HEK293T (cell line): ENCODE measurements at places on chromosomes 7 and 10.
A peak's percentile ranks its signal among the peaks of the same experiment; 100 is the strongest.

DNA sequence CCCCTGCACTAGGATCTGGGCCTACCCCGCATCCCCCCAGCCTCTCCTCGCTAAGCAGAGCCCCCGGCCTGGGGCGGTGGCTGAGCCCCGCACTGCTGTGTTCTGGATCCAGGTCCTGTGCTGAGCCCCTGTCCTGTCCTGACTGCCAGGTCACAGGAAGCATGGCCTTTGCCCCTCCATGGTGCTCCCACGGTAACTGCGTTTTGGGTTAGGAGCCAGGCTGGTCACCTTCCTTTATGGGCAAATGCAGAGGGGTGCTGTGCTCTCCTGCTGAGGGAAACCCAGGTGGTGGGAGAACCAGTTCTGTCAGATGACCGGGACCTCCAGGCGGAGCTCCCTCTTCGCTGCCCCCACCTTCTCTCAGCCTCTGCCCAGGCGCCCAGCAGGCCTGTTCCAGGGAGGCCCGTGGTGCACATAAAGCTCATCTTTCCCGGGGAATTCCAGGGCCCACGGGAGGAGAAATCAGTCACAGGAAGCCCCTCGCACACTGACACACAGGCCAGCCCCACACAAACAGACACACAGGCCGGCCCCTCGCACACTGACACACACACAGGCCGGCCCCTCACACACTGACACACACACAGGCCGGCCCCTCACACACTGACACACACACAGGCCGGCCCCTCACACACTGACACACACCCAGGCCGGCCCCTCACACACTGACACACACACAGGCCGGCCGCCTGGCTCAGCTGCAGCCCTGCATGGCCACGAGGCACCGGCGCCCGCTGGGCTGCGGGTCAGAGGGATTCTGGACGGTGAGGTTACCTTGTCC lies 75.6 kb downstream of the CFAP46 start:
- no peak for DNase-seq

DNA sequence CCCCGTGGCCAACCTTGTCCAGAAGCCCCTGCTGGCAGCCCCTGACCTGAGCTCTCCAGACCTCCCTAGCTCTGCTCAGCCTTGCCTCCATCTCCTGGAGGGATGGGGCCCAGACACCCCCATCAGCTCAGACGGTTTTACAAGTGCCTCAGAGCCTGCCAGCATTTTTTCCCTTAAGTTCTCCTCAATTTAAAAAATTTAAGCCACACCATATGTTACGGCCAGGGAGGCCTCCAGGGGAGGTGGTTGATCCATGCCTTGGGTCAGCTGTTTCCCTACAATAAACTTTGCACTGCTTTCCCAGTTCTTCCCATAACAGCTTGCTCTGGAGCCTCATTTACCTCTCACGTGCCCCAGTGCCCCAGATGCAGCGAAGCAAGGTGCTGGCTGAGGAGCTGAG lies 143.5 kb downstream of the RGS10 start:
- DNase-seq, result no peak

- DNase-seq, result no peak
Observed at GRCh38 chr10:114266521-114266920, 27.5 kb downstream of the VWA2 start.

- no peak for DNase-seq
Observed at GRCh38 chr10:130774871-130775270, 536.6 kb downstream of the TCERG1L start.

- no peak for DNase-seq
Observed at GRCh38 chr7:55464422-55464821, 99.3 kb downstream of the LANCL2 start.

- no peak for DNase-seq
Observed at GRCh38 chr10:3354174-3354900, 181.8 kb upstream of the PITRM1 start.

GRCh38 chr10:32963096-32963495 lies 5.1 kb upstream of the ITGB1 start:
- DNase-seq, result no peak

DNA sequence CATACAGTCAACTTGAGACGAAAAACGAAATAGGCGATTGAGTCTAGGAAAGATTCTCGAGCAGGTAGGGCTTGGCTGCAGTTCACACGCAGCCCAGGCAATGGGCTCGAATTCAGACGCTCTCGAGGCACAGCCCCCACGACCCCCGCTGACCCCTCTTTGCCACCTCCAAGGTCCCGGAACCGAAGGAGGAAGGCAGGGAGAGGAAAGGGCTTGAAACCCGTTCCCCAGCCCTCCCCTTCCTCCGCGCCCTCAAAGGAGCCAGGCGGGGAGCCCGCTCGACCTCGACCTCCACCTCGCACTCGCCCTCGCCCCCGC lies 441 bp downstream of the CCDC186 start:
- DNase-seq, result peak; percentile 30

DNA sequence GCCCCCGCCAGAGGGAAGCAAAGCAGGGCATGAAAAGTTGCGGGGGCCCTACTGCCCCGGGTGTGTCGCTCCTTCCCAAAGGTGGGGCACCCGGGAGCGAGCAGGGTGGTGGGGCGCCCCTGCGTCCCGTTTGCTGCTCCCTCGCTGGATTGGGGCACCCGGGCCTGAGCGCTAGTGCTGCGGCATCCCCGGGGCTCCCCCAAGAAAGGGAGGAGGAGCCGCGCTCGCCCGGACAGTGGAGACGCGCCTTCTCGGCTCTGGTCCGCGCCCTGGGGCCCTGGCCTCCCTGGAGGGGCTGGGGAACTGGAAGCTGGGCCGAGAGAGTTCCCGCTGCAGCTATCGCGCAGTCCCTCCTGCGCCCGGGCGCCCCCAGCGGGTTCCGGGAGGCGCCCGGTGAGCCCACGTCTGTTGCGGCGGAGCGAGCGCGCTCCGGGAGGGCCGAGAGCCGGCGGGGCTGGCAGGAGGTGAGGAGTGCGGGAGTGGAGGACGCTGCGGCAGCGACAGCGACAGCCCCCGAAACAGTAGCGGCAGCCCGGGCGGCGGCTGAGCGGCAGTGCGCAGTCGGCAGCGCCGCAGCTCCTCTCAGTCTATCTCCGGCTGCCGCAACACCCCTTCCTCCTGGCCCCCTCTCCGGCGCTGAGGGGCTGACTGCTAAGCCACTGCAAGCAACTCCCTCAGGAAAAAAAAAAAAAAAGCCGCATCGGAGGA lies 504 bp upstream of the BMPER start:
- DNase-seq, result peak; percentile 50

DNA sequence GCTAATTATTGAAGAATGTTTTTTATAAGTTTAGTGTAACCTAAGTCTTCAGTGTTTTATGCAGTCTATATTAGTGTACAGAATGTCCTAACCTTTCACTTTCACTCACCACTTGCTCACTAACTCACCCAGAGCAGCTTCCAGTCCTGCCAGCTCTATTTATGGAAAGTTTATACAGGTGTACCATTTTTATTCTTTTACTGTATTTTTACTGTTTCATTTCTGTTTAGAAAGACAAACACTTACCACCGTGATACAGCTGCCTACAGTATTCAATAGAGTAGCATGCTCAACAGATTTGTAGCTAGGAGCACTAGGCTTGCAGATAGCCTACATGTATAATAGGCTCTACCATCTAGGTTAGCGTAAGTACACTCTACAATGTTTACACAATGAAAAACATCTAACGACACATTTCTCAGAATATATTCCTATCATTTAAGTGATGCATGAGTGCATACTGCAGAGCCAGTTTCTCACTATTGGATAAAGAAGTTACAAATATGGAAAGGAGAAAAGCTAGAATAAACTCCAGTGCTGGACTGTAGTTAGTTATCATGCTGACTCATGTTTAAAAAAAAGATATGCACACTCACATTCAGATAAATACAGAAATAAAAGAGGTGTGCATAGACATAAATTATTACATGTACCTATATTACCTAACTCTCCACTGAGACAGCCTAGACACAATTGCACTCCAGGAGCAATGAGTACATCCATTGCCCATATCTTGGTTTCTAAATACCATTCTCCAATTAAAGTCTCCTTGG lies 30.4 kb downstream of the STEAP1B start:
- no peak for DNase-seq

- no peak for DNase-seq
Observed at GRCh38 chr7:132433301-132433700, 143.0 kb downstream of the PLXNA4 start.

DNA sequence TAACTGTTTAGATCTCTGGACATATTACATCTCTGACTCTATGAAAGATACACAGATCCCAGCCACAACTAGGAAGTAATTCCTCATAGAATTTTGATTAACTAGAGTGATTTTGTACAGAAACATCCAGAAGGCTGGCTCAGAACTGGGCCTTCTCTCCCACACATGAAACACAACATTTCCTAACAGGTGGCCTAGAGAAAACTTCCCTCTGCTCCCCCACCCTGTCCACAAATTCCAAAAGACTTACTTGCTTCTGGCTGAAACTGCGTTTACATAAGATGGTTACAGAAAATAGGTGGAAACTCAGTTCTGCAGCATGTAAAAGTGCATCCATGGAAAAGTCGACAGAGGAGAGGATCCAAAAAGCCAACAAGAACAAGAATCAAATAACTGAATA lies 132.9 kb downstream of the FZD1 start:
- DNase-seq, result no peak

DNA sequence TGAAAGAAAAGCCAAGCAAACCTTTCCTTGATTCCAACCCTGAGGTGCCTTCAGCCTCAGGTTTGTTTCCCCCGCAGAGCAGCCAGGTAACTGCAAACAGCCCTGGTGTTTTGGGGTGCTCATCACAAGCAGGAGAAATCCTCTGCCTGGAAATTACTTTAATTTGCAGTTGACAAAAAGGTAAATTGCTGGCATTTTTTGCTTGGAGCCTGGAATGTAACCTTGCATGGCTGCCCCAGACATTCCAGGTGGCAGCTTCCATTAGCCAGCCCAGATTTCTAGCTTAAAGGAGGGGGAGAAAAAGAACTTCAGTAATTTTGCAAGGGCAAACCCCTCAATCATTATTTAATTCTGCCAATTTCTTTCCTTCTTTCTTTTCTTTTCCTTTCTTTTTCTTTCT lies 194.4 kb downstream of the MYOF start:
- DNase-seq, result no peak

- DNase-seq, result no peak
Observed at GRCh38 chr7:24370541-24370940, 86.6 kb downstream of the NPY start.

GRCh38 chr10:78903341-78903940 lies 165.3 kb upstream of the ZMIZ1 start:
- DNase-seq, result no peak

DNA sequence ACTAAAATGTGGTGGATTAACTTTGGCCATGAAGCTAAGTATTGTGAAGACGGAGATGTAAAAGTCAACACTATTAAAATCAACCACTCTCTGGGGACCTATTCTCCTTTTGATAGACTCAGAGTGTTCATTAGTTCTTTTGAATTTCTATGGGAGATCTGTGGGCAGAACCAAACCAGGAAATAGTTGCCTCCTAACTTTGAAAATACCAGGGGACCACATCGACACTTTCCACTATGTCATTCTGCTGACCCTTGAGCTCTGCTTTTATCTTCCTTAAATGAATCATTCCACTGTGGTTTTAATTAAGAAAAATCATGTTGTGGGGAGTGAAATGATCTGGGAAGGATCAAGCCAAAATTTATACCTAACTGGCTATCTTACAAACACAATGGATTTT lies 960.5 kb downstream of the GATA3 start:
- DNase-seq, result no peak

GRCh38 chr10:74223755-74224529 lies 72.9 kb downstream of the ADK start:
- DNase-seq, result no peak

DNA sequence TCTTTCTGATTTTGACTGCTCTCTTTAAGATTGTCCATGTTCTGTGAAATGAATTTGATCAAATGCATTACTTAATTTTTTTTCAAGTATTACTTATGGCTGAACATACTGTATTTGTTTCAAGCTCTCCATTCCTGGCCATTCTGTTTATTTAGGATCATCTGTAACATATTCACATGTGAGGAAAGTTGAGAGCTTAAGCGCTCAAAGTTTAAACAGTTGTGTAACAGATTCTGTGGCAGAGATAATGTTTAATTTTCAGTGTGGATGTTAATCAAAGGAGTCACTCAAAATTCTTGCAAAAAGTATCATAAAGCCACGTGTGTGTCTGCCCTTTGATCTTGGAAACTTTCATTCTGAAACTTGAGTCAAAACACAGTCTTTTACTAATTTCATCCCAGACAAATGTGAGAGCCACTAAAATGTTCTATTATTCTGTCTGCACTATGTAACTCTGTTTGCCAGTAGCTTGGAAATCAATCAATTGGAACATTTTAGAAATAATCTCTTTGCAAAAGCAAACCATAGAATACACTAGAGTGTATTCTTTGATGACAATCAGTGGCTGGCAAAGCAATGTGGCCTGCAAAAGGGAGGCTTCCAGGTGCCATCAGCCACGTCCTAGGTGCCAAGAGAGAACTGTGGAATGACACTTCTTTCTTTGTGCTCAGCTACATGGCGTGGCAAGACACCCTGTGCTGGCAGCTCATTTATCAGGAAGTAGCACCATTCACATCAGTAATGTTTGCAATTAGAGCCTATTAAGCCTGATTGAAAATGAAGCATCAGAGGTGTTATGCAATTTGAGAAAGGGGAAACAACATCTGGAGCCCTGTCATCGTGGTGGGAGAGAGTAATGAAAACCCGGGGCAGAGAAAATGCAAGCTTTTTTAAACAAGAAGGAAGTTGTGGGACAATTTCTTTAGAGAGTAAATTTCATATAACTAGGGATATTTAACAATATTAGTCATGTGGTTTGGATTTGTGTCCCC lies 40.9 kb downstream of the ARL5B start:
- DNase-seq, result no peak

GRCh38 chr7:68994841-68995240 lies 603.4 kb upstream of the AUTS2 start:
- no peak for DNase-seq

GRCh38 chr10:70166394-70166793 lies 3.9 kb downstream of the SAR1A start:
- DNase-seq, result no peak

DNA sequence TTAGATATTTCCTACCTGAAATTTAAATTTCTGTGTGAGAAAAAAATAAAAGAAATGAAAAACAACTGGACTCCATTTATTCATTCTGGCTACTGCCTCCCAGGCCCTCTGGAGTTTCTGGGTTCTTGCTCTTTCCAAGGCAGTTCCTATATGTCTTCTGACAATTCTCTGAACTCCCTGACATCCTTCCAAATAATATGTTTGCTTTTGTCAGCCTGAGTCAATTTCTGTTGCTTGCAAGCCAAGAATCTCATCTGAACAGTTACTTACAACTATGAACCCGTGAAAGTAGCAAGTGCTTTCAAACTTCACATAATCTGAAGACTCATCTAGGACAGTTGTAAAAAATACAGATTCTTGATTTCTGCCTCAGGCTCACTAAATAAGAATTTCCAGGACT lies 216.7 kb upstream of the NPVF start:
- DNase-seq, result no peak
